MV-4-11 (cell line): ENCODE measurements at places on chromosomes 1 and 21.

GRCh38 chr1:8519167-8519566, 201.3 kb downstream of the SLC45A1 start:
- DNase-seq, result no peak

GRCh38 chr1:227411066-227411465, 92.8 kb upstream of the CDC42BPA start:
- DNase-seq, result no peak

GRCh38 chr1:39827201-39827600, 38.5 kb upstream of the BMP8B start:
- DNase-seq, result no peak

DNA sequence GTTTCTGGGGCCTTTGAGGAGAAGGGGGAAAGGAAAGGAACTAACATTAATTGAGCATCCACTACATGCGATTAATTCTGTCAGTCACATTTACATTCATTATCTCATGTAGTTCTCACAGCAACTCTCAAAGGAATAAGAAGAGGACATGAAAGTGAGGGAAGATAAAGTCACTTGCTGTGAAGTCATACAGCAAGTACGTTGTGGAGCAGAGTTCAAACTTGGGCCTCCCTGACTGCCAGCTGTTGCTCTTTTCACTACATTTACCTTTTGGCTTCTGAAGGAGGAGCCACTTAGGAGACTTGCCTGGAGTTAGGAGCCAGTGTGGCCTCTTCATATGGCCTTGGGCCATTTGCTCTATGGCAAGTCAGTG, 6.2 kb downstream of the ZNF691 start:
- DNase-seq, result no peak

DNA sequence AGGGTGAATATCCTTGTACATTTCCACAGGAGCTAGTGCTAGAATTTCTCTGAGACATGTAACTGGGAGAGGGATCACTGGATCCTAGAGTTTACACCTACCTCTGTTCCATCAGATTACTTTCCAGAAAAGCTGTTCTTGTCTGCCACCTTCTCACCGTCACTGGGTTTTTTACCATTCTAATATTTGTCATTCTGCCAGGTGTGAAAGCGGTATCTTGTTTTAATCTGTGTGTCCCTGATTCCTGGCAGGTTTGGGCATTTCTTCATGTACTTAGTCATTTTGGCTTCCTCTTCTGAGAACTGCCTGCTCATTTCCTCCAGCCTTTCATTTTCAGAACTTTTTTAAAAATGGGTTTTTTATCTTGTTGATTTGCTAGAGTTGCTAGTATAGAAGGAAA, 5.1 kb downstream of the PMF1 start:
- peak; percentile 43 for DNase-seq

GRCh38 chr21:20276377-20276776, 721.8 kb upstream of the NCAM2 start:
- no peak for DNase-seq

DNA sequence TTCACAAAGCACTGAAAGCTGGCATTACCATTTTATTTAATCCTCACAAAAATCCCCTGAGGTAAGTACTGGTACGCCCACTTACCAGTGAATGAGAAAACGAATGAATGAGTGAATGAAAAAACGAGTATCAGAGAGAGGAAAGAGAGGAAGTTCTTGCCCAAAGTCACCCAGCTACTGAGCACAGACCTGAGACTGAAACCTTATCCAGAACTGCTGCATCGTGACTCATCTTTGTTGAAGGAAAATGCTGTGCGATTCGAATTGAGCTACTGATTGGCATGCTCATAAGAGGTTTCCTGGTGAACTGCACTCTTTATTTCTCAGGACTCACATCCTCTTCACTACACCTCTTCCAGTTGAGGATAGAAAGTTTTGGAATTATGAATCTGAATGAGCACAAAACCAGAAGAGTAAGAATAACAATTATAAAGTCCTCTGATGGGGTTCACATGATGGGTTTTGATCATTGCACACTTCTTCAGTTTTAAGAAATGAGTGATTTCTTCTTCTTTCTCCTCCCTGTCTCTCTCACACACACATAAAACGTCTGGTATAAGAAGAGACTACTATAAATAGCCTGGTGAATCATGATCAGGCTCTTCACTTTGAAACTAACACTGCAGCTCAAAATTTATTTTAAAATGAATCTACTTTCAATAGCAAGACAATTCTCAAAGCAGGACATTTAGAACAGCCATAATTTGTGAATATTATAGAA, 32.1 kb downstream of the IL12RB2 start:
- DNase-seq, result peak; percentile 66

GRCh38 chr1:247865416-247865815, 8.4 kb downstream of the TRIM58 start:
- no peak for DNase-seq

GRCh38 chr1:192350356-192350755, 33.6 kb downstream of the RGS21 start:
- no peak for DNase-seq

DNA sequence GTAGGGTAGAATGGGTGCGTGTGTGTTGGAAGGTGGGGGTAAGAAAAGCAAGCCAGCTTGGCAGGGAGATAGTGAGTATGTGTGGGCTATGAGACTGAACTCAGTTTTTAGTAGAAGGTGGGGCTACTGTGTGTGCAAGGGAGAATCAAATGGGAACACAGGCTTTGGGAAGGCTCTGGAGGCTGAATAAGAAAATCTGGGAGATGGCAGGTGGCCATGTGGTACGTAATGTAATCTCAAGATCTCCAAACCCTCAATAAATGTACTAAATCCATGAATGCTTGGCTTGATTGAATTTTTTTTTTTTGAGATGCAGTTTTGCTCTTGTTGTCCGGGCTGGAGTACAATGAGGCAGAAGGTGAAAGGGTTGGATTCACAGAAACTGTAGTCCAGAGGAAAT, 3.5 kb upstream of the ZSCAN20 start:
- no peak for DNase-seq

DNA sequence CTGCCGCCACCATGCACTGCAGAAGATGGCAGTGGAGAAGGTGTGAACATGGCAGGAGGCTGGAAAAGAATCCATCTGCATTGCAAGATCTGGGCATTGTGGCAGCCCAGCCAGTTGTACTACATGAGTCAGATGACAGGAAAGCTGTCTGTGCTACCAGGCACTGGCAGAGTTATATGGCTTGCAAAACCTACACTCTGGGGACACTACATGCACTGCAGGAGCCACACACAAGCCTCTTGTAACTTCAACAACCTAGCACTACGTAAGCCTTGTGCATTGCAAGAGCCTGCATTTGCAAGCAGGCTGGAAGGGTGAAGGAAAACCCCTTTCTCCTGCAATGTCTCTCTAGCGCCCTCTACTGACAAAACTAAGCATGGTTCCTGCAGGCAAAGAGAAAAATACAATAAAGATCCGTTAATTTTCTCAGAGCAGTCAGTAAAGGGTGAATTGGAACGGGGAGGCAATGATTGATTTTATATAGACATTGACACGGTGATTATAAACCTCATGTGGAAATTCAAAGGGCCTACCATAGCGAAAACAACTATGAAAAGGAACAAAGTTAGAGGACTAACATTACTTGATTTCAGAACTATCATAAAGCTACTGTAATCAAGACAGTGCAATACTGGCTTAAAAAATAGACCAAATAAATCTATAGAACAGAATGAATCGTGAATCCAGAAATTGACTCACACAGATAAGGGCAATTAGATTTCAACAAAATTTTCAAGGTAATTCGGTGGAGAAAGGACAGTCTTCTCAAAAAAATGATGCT, 26.2 kb upstream of the DYNLT5 start:
- peak; percentile 70 for DNase-seq

DNA sequence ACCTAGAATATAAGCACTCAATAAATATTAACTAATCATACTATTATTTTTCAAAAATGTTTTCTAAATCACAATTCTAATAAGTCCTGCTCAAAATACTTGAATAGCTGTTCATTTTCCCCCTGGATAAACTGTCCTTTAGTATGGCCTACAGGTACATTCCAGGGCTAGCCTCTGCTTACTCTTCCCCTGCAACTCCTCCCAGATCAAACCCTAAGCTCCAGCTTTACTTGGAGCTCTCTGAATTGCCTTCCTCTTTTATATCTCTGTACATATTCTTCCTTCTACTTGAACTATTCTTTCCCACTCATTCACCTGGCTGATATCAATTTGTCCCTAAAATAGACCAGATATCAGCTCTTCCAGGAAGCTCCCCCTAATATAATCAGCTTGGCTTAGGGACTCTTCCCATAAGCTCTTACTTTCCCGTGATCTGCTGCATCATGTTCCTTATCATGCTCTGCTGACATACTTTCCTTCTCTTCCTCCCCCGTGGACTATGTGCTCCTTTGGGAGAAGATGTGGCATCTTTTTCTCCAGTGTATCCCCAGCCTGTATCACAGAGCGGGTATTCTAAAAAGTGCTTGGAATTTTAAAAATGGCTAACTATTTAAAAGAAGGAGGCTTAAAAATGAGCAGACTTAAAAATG, 43.1 kb upstream of the PIGC start:
- DNase-seq, result no peak

- DNase-seq, result no peak
Measured at GRCh38 chr1:14725695-14726094, 127.2 kb downstream of the KAZN start.

GRCh38 chr1:236143104-236143948, 987 bp downstream of the GPR137B start:
- DNase-seq, result peak; percentile 77

GRCh38 chr1:5937373-5937857, 54.8 kb downstream of the NPHP4 start:
- DNase-seq, result no peak

DNA sequence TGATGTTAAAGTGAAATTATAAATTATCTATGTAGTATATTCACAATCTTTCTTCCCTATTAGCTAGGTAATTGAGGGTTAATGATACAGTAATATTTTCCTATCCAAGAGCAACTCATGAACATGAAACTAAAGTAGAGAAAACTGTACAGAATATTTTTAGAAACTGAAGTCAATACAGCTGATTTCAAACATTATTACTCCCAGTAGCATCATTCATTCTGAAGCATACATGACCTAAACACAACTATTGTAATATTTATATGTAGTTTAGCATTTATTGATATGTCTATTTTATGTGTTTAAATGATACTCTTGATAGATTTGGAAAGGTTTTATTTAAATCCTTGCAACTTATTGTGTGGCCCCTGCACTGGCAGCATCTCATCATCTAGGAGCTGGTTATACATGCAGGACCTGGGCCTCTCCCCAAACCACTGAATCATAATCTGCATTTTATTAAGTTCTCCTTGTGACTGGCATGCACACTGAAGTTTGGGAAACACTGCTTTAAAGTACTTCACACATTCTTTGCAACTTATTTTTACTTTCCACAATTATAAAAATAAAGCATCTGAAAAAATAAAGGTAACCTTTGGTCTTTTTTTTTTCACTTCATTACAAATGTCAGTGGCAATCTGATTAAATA, 199.9 kb downstream of the LRRC40 start:
- DNase-seq, result no peak

GRCh38 chr1:104636581-104636980, 886.9 kb downstream of the AMY1C start:
- DNase-seq, result peak; percentile 62
